ENCODE measurements at places on chromosomes 7 and 10. TPM values are rescaled to one million over a fixed set of nuclear protein-coding genes. Genes with fewer than 3 reads are reported as not detected.

ADRA2A gene
- total RNA-seq: 0.02 TPM

OTUD1 gene
- total RNA-seq: 3.9 TPM

LIPN gene
- total RNA-seq: not detected

SEC61G gene
- total RNA-seq: 334 TPM

ZNRF2 gene
- 7.2 TPM for total RNA-seq

All from A549 treated with CORT108297 at 1 μM for 4 hours (cell line).